Activated B cell treated with CpG ODN at 0.5 μM for 24 hours (primary cell): ENCODE measurements at places on chromosomes 2 and 18. TPM values are rescaled to one million over a fixed set of nuclear protein-coding genes. Genes with fewer than 3 reads are reported as not detected.
A peak's percentile ranks its signal among the peaks of the same experiment; 100 is the strongest.

DNA sequence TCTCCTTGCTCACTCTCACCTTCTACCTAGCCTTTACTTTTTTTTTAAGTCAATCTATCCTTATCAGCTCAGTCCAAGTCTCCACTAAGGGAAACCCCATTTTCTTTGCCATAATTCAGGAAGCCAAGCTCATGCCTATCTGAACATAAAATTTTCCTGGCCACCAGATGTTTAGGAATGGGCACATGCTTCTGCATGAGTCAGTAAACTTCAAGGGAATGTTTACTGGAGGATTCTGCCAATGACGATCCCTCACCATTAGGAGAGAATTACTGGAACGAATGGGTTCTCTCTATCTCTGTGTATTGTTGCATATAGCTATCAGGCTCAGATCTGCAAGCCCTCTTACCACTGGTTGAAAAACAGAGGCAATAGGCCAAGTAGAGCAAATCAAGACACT lies 731.7 kb upstream of the ZNF804A start:
- DNase-seq, result no peak

The HOXD1 gene
- not detected in 2 replicates for total RNA-seq

DNA sequence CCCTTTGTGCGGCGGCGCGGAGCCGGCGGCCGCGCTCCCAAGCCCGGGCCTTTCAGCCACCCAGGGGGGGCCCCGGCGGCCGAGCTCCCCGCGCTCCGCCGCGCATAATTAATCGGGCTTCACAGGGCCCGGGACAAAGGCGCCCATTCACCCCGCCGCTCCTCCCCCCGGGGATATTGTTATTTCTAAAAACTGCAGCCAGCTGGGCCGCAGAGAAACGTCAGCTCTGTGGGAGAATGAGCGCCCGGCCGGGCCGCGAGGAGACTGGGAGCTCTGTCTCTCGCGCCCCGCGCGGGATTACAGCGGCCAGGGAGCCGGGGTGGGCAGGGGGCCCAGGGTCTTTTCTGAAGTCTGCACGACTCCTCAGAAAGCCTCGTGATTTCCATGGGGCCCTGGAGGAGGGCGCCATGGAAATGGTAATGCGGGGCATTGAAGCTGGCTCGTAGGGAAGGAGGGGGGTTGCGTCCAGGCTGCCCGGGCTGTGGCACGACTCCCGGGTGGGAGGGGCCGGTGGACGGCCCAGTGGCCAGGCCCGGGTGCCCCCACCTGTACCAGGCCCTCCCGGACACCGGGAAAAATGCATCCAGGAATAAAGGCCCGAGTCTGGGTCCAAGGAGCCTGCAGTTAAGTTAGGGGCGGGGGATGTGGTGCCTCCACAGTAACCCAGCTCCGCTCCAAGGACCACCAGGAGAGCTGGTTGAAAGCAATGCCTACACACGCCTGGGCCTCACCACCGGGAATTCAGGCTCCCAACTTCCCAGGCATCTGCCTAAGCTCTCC lies 125.3 kb downstream of the ZFP36L2 start:
- DNase-seq, result no peak

The SMIM21 gene
- not detected in 2 replicates for total RNA-seq

- DNase-seq, result no peak
Observed at GRCh38 chr2:196130039-196130825, 41.1 kb downstream of the STK17B start.

- no peak for DNase-seq
Observed at GRCh38 chr2:71896385-71897136, 251.1 kb downstream of the CYP26B1 start.

The SPATA3 gene
- not detected in 2 replicates for total RNA-seq

DNA sequence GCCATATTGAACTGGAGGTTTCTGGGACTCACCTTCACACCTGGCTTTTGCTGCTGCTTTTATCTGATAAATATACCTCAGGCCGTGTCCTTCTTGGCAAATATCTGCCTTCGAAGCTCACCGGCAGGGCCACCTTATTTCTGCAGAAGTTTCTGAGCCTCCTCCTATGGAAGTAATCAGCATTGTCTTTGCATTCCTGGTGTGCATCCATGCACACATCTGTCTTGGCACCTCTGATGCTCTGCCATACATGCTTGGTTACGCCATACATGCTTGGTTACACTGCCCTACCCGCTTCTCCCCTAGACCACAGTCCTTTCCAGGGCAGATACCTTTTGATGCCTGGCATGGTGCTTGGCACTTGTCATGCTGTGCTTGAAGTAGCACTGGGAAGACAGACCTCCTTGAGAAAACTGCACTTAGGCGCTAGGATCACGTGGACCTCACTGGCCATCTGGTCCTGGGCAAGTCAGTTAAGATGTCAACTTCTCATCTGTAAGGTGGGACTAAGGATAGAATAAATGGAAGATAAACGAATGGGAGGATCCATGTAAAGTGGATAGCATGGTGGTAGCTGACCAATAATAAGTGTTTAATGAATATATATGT lies 66.8 kb downstream of the ZNF236 start:
- no peak for DNase-seq

The MAPK4 gene
- total RNA-seq, result not detected in 2 replicates

The XRCC5 gene
- total RNA-seq, result 303 and 311 TPM in 2 replicates

The GREB1 gene
- 0.42 and 0.69 TPM in 2 replicates for total RNA-seq

- DNase-seq, result no peak
Observed at GRCh38 chr18:77567205-77567604, 317.6 kb downstream of the GALR1 start.

DNA sequence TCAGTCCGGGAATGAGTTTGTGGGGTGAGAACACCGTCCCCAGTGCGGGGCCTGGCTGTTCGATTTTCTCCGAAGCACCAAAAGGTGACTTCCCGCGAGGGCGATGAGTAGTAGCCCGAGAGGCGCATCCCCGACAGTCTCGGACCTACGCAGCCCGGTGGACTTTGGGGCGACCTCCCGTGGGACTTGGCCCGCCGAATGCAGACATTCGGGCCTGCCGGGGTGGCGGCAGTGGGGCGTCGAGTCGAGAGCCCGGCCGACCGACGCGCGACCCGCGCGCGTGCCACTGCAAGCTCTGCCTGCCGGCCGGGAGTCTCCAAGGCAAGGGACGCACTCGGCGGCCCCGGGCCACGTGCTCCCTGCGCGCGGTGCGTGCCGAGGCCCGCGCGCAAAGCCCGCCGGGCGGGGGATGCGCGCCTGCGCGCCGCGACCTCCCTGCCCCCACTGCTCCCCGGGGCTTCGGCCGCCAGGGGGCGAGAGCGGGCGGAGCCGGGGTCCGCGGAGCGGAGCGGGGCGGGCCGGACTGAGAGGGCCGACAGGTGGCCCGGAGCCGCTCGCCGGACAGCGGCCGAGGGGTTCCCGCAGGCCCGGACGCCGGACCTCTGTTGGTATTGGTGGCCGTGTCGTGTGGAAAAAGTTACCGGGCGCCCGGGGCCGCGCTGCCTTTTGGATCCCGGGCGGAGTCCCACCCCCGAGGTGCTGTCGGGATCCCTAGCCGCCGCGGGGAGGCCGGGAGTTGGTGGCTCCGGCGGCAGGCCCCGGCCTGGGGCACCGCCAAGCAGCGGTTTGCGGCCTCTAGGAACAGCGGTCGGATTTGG lies 1.9 kb downstream of the PTMA start:
- peak; percentile 99 for DNase-seq

DNA sequence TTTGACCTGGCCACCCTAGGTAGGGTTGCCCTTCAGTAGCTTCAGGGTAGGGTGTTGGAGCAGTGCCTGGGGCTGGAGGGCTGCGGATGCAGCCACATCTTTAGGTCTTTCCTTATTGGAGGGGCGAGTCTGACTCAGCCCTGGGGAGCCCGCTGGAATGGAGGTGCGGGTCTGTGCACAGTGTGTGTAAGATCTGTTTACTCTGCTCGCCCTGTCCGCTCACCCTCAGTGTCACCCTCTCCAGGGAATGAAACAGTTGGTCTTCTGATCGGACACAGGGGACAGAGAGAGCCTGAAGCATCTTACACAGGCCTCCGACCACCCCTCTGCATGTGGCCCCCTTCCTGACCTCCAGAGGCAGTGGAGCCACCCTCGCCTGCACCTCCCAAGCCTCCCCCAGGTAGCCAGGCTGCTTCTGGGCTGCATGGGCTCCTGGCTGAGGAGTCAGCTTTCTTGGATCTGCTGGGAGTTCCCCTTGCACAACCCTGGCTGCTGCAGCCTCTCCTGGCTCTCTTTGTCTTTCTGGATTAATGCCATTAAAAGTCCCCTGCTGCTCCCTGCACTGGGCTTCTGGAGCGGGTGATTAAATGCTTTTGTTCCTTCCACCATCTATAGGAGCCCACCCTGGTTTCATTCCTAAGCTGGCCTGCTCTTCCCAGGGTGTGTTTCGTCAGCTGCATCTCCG lies 82.6 kb downstream of the ASB1 start:
- no peak for DNase-seq

The ATOH8 gene
- total RNA-seq, result not detected in 2 replicates

DNA sequence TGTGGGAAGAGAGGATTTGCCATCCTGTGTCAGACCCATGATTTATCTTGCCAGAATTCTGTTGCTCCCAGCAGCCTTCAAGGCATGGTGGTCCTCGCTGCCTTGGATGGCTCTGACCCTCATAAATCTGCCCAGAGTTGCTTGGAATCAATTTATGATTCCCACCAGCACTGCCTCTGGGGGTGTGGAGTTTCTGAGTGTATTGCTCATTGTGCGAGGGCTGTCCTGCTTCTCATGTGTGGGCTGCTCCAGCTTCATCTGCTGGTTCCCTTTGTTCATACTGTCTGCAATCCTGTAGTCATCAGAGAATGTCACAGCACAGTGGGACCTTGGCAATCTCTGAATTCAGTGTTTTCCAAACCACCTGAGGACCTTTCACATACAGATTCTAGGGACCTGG lies 139.8 kb downstream of the CLIP4 start:
- no peak for DNase-seq

- no peak for DNase-seq
Observed at GRCh38 chr2:175457895-175458448, 276.5 kb upstream of the ATP5MC3 start.

DNA sequence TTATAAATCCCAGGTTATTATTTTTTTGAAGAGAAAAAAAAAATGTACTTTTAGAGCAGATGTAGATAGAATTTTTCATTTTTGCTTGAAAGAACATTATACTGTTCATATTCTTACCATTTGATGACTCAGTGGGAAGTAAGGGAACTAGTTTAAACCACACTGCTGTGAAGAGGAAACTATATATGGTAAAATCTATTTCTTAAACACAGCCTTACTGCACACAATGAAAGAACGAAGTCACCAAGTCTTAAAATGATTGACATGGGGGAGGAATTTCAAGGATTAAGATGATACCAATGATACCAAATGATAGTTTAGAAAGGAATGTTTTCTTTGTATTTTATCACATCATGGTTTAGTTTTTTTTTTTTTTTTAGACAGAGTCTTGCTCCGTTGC lies 5.0 kb downstream of the ACTR2 start:
- DNase-seq, result no peak

DNA sequence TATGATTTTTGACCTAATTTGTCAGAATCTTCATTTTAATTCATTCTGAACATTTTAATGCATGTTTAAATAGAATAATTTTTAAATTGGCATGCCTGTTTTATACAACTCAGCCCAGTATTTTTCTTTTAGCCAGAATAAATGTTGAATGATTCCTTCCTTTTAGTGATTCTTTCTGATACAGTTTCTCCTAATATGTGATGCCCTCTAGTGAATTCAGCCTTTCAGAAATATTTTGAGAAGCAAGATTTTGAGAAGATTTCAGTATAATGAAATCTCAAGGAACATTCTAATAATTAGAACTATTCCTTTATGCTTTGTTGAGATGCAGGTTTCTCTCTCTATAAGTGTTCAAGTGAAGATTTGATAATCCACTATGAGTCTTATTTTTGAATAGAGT lies 28.5 kb downstream of the LCLAT1 start:
- DNase-seq, result no peak

DNA sequence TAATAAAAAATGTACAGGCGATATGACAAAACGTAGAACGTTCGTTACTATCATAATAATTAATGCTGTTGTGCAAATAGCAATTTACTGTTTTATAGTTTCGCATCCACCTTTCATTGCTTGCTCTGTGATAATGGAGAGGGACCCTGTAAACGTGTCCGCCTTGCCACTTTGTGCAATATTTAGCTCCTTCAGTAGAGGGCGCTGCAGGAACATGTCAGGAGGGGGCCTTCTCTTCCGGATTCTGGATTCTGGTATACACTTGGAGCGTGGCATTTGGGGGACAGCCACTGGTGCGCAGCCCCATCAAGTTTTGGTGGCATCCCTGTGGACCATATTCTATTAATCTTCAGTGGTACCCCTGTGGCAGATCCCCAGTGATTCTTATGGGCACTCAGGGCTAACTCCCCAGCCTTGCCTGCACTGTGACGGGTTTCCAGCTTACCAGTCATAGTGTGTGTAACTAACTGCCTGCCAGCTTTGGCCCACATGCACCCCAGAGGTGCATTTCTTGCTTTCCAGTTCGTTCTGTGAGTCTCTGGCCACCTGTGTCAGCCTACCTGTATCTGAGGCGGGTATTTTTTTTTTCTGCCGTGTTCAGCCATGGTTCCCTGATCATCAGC lies 140.3 kb downstream of the CYRIA start:
- no peak for DNase-seq

- no peak for DNase-seq
Observed at GRCh38 chr2:42767899-42768705, 4.2 kb upstream of the OXER1 start.

The VWC2L gene
- not detected in 2 replicates for total RNA-seq

The NGEF gene
- total RNA-seq, result not detected in 2 replicates

DNA sequence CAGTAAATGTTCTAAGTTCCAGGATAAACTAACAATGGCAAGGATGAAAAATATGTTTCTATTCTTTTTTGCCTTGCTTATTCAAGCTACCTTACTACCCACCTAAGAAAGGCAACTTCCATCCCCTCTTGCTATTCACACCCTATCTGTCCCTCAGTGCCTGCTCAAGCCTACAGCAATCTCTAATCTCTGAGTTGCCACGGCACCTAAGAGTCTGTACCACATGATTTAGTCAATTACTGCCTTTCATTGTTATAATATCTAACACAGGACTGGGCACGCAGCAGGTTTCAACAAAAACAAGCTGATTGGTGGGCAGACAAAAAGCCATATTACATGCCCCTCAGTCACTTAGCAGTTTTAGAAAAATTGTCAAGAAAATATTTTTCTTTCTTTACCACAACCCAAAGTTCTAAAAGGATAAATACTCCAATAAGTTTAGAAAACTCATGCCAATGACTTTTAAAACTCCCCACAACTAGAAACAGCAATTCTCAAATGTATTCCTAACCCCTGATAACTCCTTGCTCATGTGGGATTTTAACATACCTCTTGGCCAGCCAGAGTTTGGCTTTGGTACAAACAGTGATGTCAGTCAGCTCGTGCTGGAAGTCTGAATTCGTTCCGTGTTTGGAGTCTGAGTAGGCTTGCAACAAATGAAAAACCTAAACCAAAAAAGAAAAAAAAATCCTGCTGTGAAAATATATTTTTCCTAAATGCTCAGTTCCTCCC lies 117.3 kb upstream of the ZFP36L2 start:
- DNase-seq, result no peak

DNA sequence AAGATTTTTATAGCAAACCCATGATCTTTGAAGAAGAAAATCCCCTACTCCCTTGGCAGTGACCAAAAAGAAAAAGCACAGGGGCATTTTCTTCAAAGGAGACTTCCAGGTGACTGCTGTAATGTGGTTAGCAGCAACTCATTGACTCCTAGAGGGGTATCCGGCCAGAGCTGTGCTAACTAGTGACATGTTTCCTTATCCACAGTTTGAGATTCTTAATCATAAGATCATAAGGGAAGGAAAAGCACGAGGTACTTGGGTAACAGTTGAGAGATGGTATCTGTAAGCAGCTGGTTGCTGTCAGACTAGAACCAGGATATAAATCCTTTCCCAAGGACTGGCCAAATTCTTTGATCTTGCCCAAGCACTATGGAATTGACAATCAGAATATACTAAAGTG lies 124.7 kb downstream of the MREG start:
- no peak for DNase-seq

The CHMP3 gene
- total RNA-seq, result 61.4 and 66.9 TPM in 2 replicates
